ENCODE measurements at places on chromosomes 13 and 19.

GRCh38 chr13:97384371-97384770 is 49.6 kb upstream of the RAP2A start:
- no peak for DNase-seq

GRCh38 chr19:41027273-41027967 is 36.3 kb downstream of the CYP2B6 start:
- no peak for DNase-seq

DNA sequence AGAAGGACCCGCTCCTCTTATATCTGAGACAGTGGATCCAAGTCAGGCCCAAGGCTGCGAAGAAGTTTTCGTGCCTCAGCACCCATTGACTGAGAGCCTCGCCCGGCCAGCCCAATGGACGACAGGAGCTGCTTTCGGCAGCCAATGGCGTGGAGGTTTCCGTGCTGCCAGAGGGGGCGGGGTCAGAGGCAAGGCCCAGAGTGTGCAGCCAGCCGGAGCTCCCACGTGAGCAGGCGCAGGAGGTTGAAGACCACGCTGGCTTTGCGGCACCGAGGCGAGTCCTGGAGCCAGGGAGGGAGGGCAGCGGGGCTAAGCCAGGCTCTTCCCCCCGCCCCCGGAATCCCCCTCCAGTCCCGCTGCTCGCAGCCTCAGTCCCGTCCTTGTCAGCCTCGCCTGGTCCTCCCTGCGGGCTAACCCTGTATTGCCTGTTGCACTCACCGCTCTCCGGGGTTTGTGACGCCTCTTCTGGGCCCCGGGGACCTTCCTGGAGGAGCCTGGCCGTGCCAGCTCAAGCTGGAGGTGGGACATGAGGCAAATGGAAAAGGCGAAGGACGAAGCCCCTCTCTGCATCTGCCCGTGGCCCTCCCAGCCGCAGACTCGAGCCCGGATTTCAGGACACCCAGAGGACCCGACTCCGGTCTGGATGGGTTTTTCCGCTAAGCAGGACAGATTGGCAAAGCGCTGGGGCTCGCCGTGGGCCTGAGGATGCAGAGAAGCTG is 1.5 kb downstream of the IFNL4 start:
- DNase-seq = peak; percentile 42

- DNase-seq = peak; percentile 56
These were observed 600 bp downstream of the UBE2S start for GRCh38 chr19:55406826-55407549.

DNA sequence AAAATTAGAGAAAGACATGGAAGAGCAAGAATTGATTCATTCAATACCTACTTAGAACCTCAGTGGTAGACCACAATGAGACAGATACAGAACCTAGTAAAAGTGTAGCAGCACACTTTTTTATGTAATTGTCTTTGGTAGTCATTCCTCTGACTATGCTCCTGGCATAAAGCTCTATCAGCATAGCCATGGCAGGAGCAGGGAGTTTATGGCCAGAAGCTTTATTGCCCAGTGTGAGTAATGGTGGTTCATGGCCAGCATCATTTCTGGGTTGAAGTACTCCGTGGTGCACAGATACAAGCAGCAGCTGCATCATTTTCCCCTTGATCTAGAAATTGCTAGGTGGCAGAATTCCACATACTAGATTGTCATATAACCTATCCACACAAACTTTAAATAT is 352.6 kb downstream of the TBC1D4 start:
- DNase-seq = no peak

DNA sequence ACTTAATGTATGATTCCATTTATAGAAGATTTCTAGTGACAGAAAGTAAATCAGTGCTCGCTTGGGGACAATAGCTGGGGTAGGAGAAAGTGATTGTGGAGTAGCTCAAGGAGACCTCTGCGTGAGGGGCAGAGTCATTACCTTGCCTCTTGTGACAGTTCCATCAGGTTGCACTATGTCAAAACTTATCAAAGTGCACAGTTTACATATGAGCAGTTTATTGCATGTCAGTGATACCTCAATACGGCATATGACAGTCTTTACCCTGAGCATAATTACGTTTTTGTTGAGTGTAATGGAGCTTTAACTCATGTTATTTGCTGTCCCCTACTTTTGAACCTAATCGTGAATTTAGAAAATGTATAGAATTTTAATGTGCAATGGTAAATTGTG is 15.0 kb downstream of the ARHGEF7 start:
- DNase-seq = no peak

DNA sequence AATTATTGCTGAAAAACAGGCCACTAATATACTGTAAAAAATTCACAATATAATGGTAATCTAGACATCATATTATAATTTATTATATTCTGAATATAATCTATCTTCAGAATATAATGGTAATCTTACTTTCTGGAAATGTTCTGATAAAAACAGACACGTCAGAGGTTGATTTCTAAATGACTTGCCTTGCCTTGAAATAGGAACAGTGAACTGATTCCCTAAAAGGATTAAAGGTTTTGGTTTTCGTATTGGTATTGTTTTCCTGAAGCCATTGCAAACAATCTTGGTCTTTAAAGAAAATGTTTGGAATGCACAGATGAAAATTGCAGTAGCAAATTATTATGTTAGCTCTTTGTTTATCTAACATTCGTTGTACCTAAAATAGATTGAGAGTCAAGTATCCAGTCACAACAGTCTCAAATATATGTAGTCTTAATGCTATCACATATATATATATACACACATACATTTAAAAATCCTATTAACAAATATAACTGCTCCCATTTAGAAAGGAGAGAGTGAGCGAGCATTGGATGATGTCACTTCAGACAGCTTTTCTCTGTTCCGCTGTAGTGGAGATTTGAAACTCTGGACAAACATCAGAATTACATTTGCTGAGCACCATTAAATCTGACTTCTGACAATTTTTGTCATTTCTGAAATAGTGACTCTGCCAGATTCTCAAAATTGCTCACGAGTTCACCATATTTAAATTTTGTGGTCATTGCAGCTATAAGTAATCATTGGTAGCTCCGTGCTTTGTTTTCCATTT is 1.7 kb downstream of the ITM2B start:
- peak; percentile 54 for DNase-seq

DNA sequence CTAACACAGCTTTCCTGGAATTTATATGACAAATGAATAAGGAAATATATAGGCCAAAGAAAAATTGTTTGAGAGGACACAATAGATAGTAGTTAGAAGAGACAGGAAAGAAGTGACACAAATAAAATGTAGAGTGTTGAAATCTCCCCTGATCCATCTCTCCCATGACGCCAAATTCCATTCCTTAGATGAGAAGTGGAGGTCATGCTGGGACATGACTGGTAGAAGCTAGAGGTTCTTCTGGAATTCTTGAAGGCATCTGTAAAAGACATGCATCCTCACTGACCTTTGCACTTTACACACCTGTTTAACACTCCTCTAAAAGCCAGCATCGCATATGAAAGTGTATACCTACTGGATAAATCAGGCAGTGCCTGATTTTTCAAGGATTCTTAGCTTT is 67.8 kb downstream of the DGKH start:
- no peak for DNase-seq

GRCh38 chr13:45119469-45119990 is 780 bp upstream of the GTF2F2 start:
- peak; percentile 43 for DNase-seq

GRCh38 chr19:17931532-17932191 is 1.2 kb upstream of the CCDC124 start:
- peak; percentile 34 for DNase-seq

DNA sequence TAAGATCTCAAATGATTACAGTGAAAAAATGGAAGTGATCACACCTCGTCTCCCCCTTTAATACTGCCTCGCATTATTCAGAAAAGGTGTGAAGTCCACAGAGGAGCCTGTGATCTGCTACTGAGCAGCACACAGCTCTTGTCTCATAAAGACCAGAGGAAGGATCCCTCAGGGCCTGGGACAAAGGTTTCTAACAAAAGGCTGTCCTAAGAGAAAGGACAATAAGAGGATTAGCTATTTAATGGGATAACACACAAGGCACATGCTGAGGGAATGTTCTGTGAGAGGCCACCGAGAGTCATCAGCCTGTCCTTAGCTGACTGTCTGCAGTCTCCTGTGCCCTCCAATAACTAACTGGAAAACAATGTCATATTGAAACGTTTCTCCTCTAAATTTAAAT is 26.7 kb downstream of the EBPL start:
- no peak for DNase-seq

- no peak for DNase-seq
These were observed 384.2 kb downstream of the SLITRK1 start for GRCh38 chr13:83498045-83498444.

GRCh38 chr19:1354970-1355567 is 28.6 kb upstream of the NDUFS7 start:
- no peak for DNase-seq

- no peak for DNase-seq
These were observed 1443.1 kb downstream of the PCDH9 start for GRCh38 chr13:65787082-65787481.

- DNase-seq = no peak
These were observed 3.5 kb upstream of the FOSB start for GRCh38 chr19:45464274-45464673.

GRCh38 chr13:96817336-96817941 is 176.8 kb downstream of the OXGR1 start:
- DNase-seq = peak; percentile 44

DNA sequence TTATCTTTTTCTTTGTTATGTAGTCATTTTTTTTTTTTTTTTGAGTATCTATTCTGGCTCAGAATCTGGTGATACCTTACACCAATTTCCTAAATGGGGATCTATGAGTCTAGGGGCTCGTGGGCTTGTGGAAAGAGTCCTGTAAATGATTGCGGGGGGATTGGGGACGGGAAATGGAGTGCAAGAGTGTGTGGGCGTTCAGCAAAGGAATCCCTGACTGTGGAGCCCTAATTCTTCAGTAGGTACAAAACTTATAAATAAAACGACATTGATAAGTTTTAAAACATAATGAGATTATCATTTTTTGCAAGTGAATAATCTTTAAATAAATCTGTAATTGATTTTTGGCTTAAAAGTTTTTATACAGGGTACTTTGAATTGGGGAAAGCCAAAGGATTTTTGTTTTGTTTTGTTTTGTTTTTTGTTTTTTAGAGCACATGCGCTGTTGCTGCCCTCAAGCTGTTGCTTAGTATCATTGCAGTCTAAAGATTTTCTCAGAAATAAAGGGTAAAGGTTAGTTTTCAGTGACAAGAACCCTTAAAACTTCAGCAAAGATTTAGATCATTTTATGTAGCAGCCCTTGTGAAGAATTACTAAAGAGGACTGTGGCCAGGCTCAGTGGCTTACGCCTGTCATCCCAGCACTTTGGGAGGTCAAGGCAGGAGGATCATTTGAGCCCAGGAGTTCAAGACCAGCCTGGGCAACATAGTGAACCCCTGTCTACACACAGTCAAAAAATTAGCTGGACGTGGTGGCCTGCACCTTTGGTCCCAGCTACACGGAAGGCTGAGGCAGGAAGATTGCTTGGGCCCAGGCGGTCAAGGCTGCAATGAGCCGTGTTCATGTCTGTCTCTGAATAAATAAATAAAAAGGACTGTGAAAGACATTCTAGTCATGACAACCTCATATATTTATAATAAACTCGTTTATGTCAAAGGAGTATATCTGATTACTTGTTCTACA is 1.7 kb downstream of the ERCC5 start:
- peak; percentile 63 for DNase-seq

DNA sequence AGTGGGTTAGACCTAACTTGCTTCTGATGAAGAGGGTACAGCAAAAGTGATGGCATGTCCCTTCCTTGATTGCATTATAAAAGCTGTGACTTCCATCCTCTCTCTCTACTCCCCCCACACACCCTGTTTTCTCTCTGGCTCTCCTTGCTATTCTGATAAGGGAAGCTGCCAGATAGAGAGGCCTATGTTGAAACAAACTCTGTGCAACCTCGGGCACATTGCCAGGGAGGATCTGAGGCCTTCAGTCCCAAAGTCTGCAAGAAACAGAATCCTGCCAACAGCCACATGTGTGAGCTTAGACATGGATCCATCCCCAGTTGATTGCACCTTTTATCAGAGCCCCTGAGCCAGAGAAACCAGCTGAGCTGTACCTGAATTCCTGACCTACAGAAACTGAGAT is 44.8 kb upstream of the ARGLU1 start:
- DNase-seq = no peak

DNA sequence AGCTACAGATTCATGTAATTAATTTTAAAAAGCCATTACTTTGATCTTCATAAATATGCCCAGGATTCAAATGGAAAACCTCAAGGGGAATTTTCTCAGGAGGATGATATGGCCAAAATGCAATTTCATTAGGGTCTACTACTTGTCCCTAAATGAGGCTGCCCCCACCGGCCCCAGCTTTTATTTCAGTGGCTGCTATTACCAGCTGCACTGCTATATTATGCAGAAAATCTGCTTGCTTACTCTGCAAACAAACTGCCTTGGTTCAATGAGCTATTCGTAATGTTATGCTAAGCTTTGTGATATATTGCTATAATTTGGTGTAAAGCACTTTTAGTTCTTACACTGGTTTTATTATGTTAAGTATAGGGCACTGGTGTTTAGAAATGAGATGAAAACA is 137.3 kb upstream of the TMTC4 start:
- DNase-seq = no peak

- DNase-seq = no peak
These were observed 15.5 kb downstream of the LIPE start for GRCh38 chr19:42411581-42412178.

DNA sequence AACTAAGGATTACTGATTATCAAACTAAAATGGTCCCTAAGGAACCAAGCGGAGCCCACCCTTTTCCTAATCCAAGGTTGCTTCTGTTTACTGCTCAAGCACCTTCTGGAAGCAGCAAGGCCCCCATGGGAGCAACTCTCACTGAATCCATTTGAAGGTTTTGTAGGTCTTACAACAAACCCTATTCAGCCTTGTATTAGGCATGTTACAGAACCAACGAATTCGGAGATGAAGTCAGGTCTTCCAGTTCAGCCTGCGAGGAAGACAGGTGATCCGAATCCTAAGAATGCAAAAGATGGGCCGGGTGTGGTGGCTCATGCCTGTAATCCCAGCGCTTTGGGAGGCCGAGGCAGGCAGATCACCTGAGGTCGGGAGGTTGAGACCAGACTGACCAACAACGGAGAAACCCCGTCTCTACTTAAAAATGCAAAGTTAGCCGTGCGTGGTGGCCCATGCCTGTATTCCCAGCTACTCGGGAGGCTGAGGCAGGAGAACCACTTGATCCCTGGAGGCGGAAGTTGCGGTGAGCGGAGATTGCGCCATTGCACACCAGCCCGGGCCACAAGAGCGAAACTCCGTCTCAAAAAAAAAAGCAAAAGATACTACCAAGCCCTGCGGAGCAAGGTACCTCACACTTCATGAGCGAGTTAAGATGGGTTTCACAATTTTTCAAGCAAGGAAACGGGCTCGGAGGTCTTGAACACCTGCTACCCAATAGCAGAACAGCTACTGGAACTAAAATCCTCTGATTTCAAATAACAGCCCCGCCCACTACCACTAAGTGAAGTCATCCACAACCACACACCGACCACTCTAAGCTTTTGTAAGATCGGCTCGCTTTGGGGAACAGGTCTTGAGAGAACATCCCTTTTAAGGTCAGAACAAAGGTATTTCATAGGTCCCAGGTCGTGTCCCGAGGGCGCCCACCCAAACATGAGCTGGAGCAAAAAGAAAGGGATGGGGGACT is 609 bp downstream of the ZAR1L start:
- peak; percentile 64 for DNase-seq
